CD4-positive, alpha-beta T cell treated with Interleukin-15 for 4 hours (primary cell): ENCODE measurements at places on chromosomes 7 and 10.

DNA sequence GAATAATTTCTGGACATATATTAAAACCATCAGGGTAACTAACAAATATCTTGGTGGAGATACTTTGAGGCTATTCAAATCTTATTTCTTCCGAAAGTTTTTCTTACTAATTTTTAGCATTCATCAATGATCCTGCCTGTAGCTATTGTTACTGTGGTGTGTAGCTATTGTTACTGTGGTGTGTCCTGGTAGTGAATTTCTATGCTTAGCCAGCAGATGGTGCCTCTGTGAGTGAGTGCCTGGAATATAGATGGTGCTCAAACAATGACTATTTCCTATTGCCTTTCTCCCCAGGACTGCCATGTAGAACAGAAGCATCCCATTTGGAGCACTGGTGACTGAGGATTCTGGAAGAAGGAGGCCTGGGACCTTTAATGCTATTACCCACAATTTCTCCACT lies 245.7 kb downstream of the CCSER2 start:
- DNase-seq, result no peak

DNA sequence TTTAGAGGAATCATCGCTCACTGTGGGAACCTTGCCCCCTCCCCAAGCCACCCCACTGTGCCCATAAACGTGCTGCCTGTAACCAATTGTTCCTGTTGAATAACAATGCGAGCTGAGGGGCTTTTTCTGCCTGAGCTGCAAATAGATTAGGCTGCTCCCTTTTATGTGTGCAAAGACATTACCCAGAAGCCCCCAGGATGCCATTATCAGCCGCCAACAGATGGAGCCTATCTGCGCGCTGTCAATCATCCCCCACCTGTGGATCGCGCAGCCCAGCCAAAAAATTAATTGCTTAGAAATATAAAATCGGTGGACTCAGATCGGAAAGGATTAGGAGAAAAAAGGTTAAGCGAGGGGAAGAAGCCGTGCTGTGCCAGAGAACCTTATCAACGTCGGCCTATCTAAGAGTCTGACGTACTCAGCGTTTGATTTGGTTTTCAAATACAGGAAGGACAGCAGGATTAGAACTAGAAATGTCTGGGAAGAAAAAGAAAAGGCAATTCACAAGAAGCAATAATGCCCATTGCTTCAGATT lies 167.3 kb upstream of the MYO3A start:
- DNase-seq, result no peak

DNA sequence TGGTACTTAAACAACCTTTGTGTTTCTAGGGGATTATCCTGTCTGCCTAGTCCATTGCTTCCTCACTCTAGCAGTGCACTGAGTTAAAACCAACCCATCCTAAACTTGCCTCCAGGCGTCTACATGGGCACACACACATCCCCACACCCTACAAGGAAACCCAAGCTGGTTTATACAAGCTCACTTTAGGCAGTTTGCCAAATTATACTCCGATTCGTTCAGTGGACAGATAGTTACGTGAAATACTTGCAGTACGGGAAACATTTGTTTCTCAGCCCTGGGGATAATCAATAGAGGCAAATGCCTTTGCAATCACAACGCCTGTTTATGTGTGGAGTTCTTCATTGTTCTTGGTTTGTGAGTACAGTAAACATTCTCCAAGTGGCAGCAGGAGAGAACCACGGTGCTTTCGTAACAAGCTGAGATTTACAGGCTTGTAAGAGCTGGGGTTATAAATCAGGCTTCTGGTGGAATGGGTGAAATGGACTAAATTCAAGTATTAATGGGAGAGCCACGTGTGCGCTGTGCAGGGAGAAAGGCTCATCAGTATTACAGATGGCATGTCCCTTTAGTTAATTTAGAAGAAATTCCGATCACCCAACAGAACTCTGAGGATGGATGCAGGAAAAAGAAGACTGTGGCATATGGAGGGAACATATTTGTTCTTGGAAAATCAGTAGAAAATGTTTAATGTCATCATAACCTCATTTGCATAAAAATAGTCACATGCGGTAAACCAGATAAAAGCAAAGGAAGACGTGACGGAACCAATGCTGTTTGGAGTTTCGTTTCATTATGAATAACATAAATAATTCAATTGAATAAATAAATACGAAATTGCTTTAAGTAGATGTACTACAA lies 217.1 kb downstream of the GALNT17 start:
- DNase-seq, result no peak

- no peak for DNase-seq
These were observed 169.7 kb downstream of the ITGB1 start for GRCh38 chr10:32788359-32788758.

DNA sequence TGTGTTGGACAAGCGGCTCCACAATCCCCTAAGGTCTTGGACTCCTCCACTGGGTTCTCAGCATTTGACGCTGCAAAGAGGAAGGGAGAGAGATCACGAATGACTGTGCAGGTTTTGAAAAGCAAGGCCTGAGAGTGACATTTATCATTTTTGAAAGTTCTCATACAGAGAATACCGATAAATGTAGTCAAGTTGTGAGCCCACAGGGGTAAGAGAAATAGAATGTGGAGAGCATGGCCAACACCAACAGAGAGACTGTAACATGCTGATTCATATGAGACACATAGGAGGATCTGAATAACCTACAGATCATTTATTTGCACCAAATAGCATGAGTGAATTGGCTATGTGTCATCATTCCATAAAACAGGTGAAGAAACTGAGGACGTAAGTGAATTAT lies 230.5 kb upstream of the MBL2 start:
- DNase-seq, result no peak
